A549 treated with Mapracorat at 1 μM for 4 hours (cell line): ENCODE measurements at places on chromosomes 1 and 21. TPM values are rescaled to one million over a fixed set of nuclear protein-coding genes. Genes with fewer than 3 reads are reported as not detected.

The SPRR1B gene
- not detected in 5 replicates for total RNA-seq

The GBP6 gene
- not detected in 5 replicates for total RNA-seq

The ZBTB48 gene
- 12.0 to 18.4 TPM (median 17.1 TPM) in 5 replicates for total RNA-seq

The RAB42 gene
- total RNA-seq, result 2.9 to 3.5 TPM (median 3.1 TPM) in 5 replicates

The AQP10 gene
- not detected in 5 replicates for total RNA-seq

The KCND3 gene
- 0.01 to 0.02 TPM in 2 of 5 replicates, not detected in the others for total RNA-seq

The ORC1 gene
- 19.6 to 21.3 TPM (median 20.8 TPM) in 5 replicates for total RNA-seq

The DONSON gene
- total RNA-seq, result 14.3 to 16.9 TPM (median 16.6 TPM) in 5 replicates

The HUNK gene
- total RNA-seq, result 1.3 to 1.5 TPM (median 1.4 TPM) in 5 replicates
